ENCODE measurements at places on chromosomes 16 and 17. TPM values are rescaled to one million over a fixed set of nuclear protein-coding genes. Genes with fewer than 3 reads are reported as not detected.

DNA sequence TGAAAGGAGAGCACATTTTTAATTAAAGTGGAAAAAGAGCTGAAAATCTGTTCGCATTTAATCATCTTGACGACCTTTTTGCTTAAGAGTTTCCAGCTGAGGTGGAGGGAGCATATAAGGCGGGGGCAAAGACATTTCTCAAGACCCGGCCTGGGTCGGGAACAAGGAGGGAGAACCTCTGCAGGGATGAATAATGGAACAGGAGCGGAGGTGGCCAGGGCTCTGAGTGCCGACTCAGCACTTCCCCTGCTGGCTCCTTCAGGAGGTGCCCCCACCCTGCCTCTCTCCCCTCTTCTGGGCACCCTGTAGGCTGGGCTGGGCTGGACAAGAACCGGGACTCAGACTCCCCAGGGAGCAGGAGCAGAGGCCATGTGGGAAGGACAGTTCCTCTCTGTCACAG lies 7.9 kb upstream of the NGFR start:
- H3K4me3 ChIP-seq = no peak overlapping the region
- H3K27me3 ChIP-seq = no peaks in the 10 kb centered on the region
- H3K27ac ChIP-seq = no peak overlapping the region
- DNase-seq = no peak

DNA sequence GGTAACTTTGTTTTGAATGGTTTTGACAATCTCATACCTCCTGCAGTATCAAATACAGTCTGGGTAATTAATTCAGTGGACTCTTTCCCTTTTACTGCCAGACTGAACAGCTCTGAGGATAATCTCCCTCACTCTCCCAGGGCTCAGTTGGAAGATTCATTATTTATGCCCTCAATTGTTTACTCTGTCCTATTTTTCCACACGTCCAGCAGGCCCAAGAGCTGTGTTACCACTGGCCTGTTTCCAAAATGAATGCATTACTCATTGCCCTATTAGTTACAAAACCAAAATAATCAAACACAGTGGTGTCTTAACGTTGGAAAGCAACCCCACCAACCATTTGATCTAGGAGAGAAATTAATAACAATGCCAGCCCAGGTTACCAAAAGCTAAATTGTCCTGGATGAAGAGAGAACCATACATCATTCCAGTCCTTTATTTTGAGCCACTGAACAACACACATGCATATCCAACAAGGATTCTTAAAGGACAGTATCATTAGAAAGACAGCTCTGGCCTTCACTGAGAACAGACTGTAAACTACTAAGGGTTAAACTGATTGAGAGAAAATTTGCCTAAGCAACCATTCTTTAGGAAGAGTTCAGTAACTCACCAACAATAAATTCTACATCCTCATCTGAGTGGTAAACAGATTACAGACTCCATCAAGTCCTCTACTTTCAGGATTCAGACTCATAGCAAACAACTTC lies 34.5 kb downstream of the FAM222B start:
- H3K4me1 ChIP-seq = peaks cover 5% of the 10 kb centered on the region
- no peak for DNase-seq

- DNase-seq = peak; percentile 50
- H3K4me1 ChIP-seq = peaks cover 26% of the 10 kb centered on the region
- peak within 1 kb of the TSS; percentile 39 for H3K27ac ChIP-seq
- H3K36me3 ChIP-seq = no peaks in the 10 kb centered on the region
Observed at GRCh38 chr16:54286366-54287130, at the start of gene IRX3. TSS of gene IRX3 (minus strand) at chr16:54286787. CDS start at chr16:54286050, 737 bp downstream.

- DNase-seq = no peak
- H3K27me3 ChIP-seq = no peaks in the 10 kb centered on the region
- H3K4me1 ChIP-seq = no peaks in the 10 kb centered on the region
Observed at GRCh38 chr16:17252064-17252463, 218.7 kb downstream of the XYLT1 start.

DNA sequence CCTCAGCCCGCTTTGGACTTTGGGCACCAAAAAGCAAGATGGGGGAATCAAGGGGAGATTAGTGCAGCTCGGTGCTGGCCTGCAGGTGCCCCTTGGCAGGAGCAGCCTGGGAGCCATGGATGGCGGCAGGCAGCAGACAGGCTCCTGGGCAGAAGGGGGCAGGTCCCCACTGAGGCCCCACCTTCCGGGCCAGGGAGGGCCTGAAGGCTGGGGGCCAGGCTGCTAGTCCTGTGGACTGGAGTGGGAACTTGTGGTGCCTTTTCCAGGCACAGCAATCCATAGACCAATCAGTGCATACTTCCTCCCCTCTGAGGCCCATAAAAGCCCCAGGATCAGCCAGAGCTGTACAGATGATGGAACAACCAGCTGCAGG lies 64.0 kb downstream of the USP32 start:
- no peak overlapping the region for H3K27ac ChIP-seq
- no peaks in the 10 kb centered on the region for H3K27me3 ChIP-seq
- no peaks in the 10 kb centered on the region for H3K4me1 ChIP-seq
- DNase-seq = no peak
- no peaks in the 10 kb centered on the region for H3K36me3 ChIP-seq

DNA sequence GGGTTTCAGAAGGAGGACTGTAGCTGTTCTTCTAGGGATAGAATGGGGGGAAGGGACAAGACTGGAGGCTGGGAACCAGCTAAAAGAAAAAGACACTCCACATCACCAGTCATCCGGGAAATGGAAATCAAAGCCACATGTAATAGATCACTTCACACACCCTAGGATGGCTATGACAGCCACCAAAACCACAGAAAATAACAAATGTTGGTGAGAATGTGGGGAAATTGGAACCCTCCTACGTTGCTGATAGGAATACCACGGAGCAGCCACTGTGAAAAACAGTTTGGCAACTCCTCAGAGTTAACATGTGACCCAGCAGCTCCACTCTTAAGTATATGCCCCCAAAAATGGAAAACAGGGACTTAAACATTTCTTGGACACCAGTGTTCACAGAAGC lies 2.3 kb downstream of the TLE7 start:
- H3K27ac ChIP-seq = no peak overlapping the region
- H3K27me3 ChIP-seq = no peaks in the 10 kb centered on the region
- DNase-seq = no peak
- H3K36me3 ChIP-seq = no peaks in the 10 kb centered on the region

GRCh38 chr17:2418572-2418971 lies 17.7 kb upstream of the MNT start:
- no peaks in the 10 kb centered on the region for H3K36me3 ChIP-seq
- H3K27ac ChIP-seq = no peak overlapping the region

Gene KCNAB3
- not detected for total RNA-seq

Gene RANGRF
- total RNA-seq = 8.3 TPM

All from uterus (tissue), 4 donors.